ENCODE measurements at places on chromosomes 5 and 9. TPM values are rescaled to one million over a fixed set of nuclear protein-coding genes. Genes with fewer than 3 reads are reported as not detected.

GRCh38 chr9:131266266-131267229 lies 9.8 kb downstream of the FAM78A start:
- H3K4me1 ChIP-seq: peaks cover 23% of the 10 kb centered on the region
- peak overlapping the region; percentile 28 for H3K27ac ChIP-seq
- H3K36me3 ChIP-seq: no peaks in the 10 kb centered on the region

- peak; percentile 54 for DNase-seq
- H3K4me3 ChIP-seq: no peak overlapping the region
- H3K4me1 ChIP-seq: no peaks in the 10 kb centered on the region
- no peaks in the 10 kb centered on the region for H3K27me3 ChIP-seq
- no peaks in the 10 kb centered on the region for H3K36me3 ChIP-seq
These were observed 49.2 kb downstream of the EQTN start for GRCh38 chr9:27247756-27248155.

DNA sequence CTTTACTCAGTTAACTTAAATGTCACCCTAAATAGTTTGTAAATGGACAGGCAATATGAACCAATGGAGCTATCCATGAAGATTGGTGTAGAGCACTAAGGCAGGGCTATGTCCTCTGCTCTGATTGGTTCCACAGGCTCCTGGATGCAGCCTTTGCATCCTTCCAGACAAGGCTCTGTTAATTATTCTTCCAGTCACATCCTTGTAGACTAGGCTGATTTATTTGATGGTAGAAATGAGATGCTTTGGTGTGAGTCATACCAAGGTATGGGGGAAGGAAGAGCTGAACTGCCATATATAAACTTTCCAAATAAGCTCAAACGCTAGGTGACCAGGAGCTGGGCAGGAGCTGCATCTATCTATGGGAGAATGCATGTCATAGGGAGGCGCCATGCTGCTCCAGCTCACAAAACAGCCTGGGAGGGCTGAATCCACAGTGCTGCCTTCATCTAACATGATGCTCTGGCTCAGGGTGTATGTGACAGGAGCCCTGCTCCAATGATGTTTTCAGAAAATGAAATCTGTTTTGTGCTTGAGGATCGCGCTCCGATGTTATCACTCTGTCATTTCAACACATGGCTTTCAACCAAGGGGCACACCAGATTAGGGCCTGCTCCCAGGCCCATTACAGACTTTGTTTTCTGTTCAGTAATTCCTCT lies 818.0 kb upstream of the ZNF608 start:
- H3K27me3 ChIP-seq: no peaks in the 10 kb centered on the region
- H3K36me3 ChIP-seq: no peaks in the 10 kb centered on the region
- DNase-seq: no peak
- H3K4me3 ChIP-seq: no peak overlapping the region
- H3K27ac ChIP-seq: no peak overlapping the region

GRCh38 chr5:126403876-126404275 lies 19.3 kb upstream of the GRAMD2B start:
- H3K27me3 ChIP-seq: no peaks in the 10 kb centered on the region
- H3K27ac ChIP-seq: no peak overlapping the region
- H3K36me3 ChIP-seq: no peaks in the 10 kb centered on the region
- DNase-seq: peak; percentile 74
- no peaks in the 10 kb centered on the region for H3K4me1 ChIP-seq

GRCh38 chr5:87147441-87147840 lies 120.2 kb upstream of the RASA1 start:
- H3K27ac ChIP-seq: no peak overlapping the region
- H3K36me3 ChIP-seq: no peaks in the 10 kb centered on the region
- H3K27me3 ChIP-seq: no peaks in the 10 kb centered on the region
- DNase-seq: peak; percentile 15
- no peaks in the 10 kb centered on the region for H3K4me1 ChIP-seq
- H3K4me3 ChIP-seq: no peak overlapping the region

GRCh38 chr5:151029179-151030055 lies 9.0 kb downstream of the GPX3 start:
- no peaks in the 10 kb centered on the region for H3K27me3 ChIP-seq
- no peak for DNase-seq
- H3K4me3 ChIP-seq: no peak overlapping the region
- H3K4me1 ChIP-seq: no peaks in the 10 kb centered on the region
- peaks cover 36% of the 10 kb centered on the region for H3K36me3 ChIP-seq

DNA sequence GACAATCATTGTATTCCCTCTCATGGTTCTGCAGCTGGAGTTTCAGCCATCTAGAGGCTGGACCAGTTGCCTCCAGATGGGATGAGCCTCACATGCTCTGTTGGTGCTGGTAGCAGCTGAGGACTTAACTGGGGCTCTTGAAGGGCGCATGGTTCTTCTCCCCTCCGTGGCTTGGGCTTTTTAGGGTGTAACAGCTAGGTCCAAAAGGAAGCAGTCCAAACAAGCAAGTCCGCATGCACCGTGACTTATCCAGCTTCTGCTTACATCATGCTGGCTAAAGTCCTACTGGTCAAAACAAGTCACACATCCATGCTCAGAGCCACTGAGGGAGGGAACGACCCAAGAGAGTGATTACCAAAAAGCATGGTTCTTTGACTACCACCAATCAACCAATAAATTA lies 31.6 kb upstream of the SH3RF2 start:
- no peaks in the 10 kb centered on the region for H3K4me1 ChIP-seq
- H3K4me3 ChIP-seq: no peak overlapping the region
- no peak overlapping the region for H3K27ac ChIP-seq
- DNase-seq: no peak
- H3K36me3 ChIP-seq: no peaks in the 10 kb centered on the region

- H3K27ac ChIP-seq: no peak overlapping the region
- H3K4me3 ChIP-seq: no peak overlapping the region
- DNase-seq: no peak
- peaks cover 61% of the 10 kb centered on the region for H3K4me1 ChIP-seq
- no peaks in the 10 kb centered on the region for H3K27me3 ChIP-seq
These were observed 5.3 kb downstream of the TRIO start for GRCh38 chr5:14148483-14148882.

DNA sequence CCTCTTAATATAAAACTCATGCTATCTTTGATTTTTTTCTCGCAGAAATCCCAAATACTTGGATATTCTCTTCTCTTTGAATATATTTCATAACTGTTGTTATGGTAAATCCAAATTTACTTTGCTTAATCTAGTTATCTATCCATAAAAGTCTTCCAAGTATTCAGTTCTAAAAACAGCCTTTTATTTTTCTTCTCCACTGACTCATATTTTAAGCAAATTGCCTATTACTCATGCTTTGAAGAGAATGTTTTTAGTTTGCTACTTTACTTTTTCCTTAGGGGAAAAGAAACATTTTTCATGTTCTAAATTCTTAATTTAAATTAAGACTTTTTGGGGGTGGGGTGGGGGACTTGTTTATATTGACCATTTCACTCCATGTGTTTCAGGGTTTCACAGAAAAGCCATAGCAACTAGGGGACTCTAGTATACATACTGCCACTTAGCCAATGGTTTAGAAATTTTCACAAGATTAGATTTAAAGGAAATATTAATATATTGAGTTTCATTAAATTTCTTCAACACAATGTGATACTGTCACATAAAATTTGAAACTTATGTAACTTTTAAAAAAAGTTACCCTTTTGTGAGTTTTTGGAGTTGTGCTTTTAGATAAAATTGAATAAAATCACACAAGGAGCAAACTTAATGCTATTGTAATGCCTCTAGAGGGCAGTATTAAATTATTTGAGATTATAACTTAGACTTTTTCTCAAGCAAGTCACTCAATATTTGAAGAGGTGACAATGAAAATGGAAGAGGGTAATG lies 545.8 kb upstream of the ARRDC3 start:
- DNase-seq: peak; percentile 30
- H3K4me3 ChIP-seq: no peak overlapping the region
- no peaks in the 10 kb centered on the region for H3K27me3 ChIP-seq

- no peaks in the 10 kb centered on the region for H3K27me3 ChIP-seq
- peak overlapping the region; percentile 56 for H3K27ac ChIP-seq
These were observed 37.9 kb downstream of the CYFIP2 start for GRCh38 chr5:157303667-157304327.

ANKRD31 gene
- under 0.01 TPM for total RNA-seq

VCAN gene
- total RNA-seq: 414 TPM

FCHSD1 gene
- total RNA-seq: 24.9 TPM

EIF4E1B gene
- total RNA-seq: not detected
